ENCODE measurements at places on chromosomes 5 and 9.

DNA sequence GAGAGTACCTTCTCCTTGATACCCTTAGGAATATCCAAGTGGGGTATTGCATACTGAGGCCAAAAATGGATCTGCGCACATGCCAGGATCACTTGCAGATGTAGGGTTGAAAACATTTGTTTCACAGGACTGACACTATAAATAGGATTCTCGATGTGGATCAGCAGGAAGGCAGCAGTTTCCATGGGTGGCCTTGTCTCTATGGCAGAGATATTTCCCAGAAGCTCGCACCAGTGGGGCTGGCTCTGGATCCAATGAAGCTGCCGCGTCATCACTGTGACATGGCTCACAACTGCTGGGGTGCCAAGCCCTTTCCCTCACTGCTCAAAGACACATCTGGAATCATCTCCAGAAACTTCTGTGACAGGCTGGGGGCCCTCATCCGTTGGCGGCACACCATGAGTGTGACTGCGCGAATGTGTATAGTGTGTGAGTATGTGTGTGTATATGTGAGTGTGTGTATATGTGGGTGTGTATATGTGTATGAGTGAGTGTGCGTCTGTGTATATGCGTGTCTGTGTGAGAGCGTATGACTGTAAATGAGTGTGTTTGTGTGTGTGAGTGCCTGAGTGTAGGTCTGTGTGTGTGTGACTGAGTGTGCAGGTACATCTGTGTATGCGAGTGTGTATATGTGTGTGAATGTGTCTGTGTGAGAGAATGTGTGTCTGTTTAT is 182.5 kb downstream of the GAS1 start:
- no peak for DNase-seq

- DNase-seq = no peak
Measured at GRCh38 chr9:78213712-78214111, 22.2 kb upstream of the CEP78 start.

GRCh38 chr5:148559461-148559860 is 94.9 kb downstream of the HTR4 start:
- DNase-seq = no peak

GRCh38 chr9:79257790-79258351 is 313.9 kb upstream of the TLE4 start:
- no peak for DNase-seq

DNA sequence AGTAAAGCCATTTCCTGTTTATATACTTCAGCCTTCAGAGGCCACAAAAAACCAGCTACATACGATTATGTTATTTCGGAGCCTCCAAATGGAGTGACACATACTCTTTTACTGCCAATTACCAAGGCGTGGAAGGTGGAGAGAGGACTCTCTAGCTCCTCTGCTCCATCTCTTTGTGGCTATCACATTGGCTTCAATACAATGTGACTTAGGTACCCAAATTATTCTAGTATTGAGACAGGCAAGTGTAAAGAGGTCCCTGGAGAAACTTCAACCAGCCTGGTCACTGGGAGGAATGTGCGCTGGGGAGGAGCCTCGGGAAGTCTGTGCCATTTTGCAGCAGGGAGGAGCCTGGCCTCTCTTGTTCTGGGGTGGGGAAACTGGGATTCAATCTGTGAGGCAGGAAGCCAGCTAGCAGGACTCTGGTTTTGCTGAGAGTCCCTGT is 85.8 kb upstream of the TAS2R1 start:
- no peak for DNase-seq

GRCh38 chr5:133370904-133371303 is 241.4 kb downstream of the FSTL4 start:
- DNase-seq = no peak

DNA sequence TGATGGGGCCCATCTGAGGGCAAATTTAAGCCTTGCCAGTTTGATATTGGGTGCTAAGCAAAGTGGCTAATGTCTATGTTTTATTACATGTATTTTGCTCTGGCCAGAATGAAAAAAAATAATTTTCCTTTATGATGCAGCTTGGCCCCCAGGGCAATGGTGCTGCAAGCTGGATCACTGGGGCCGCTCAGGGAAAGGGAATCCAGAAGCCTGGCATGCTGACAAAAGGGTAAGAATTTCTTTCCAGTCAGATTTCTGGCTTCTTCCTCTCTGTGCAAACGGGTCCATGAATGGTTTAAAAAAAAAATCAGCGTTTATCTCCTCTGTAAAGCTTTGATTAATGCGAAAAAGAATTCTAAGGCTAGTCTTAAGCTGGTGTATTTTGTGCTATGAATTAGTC is 138.4 kb downstream of the MAPKAP1 start:
- no peak for DNase-seq

DNA sequence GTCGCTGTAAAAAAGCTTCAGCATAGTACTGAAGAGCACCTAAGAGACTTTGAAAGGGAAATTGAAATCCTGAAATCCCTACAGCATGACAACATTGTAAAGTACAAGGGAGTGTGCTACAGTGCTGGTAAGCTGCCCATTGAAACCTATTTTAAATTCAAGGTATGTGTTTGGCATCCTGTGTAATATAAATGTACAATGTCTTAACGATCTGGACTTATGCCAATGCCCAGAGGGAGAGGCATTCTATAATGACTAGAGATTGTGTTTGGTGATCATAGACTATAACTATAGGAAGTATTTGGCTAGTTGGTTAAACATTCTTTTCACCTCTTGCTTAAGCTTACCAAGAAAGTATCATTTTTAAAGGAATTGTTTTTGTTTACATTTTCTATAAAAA is 95.7 kb downstream of the INSL6 start:
- DNase-seq = no peak

- no peak for DNase-seq
Measured at GRCh38 chr5:179564526-179564925, 14.2 kb downstream of the RUFY1 start.
